ENCODE measurements at places on chromosomes 2 and 18.

DNA sequence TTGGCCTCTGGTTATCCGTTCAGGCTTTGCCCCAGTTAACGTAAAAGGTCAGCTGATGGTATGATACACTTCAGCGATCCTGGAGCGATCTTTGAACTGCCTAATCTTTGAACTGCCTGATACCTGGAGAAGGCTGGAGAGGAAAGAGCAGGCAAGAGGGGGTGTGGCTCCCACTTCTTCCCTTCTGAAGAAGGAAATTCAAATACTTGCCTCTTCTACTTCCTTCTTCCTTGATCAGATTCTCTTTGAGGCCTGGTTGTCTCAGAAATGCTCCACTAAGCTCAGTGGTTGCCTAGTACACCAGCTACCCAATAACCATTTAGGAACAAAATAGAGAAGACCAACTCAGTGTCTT lies 619 bp downstream of the GALM start:
- DNase-seq, result no peak

DNA sequence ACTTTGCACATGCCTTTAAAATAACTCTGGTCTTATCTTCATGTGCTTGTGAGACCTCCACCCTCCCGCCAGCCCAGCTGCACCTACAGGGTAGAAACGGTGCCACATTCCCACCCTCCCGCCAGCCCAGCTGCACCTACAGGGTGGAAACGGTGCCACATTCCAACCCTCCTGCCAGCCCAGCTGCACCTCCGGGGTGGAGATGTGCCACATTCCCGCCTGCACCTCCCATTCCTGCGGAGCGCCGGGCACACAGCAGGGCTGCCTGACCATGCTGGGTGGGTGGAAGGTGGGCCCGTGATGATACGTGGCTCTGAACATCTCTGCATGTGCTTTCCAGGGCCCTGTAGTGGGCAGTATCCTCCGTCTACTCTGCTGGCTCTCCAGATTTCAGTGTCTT lies 243.7 kb upstream of the PXDN start:
- DNase-seq, result no peak

- DNase-seq, result no peak
Observed at GRCh38 chr18:30271716-30272115, 770.8 kb downstream of the DSC3 start.

GRCh38 chr2:112032689-112033465 lies 22.2 kb upstream of the TMEM87B start:
- DNase-seq, result no peak

DNA sequence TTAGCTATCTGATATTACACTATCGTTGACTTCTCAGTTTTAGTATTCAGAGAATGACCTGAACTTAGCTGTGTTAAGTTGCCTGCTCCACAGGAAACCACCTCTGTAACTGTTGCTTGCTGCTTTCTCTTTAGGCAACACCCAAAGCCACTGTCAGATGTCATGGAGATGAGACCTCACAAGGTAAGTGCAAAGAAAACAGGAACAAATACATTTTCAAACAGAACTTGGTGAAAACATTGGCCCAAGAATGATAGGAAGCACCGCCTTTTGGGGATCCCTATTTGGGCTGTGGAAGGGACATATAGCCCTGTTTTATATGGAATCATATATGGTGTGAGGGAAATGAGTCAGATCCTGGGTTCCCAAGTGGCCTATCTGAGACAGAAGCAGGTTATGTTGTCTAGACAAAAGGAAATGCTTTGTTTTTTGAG lies 143.4 kb downstream of the UBE2E3 start:
- DNase-seq, result peak; percentile 88

DNA sequence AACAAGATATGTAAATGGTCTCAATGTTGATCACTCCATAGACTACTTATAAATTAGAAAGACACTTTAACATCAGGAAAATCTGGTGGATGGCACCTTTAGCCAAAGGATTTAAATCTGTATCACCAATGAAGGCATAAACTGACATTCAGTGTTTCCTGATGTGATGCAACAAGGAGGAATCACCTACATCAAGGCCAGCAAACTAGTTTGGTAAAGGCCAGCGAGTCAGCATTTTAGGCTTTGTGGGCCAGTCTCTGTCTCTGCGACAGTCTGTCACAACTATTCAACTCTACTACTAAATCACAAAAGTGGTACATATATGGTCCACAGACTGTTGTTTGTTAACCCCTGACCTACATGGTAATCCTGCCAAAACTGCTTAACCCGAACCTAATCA lies 33.3 kb downstream of the C2orf76 start:
- no peak for DNase-seq

GRCh38 chr2:193867454-193867853 lies 1672.7 kb upstream of the TMEFF2 start:
- DNase-seq, result no peak

DNA sequence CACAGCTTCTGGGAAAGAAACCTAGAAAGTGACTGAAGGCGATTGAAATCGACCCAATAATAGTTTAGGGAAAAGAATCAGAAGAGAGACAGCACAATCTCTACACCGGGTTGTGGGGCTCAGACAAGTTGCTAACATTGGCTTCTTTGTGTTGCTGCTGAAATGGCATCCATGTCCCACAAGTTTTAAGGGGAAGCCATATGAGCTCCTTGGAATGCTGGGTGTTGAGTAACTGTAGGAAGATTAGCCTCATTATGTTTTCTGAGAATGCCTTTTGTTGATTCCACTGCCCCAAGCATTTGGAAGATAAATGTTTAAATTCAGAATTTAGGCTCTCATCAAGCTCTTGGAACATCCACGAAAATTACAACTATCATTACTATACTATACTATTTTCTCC lies 73.4 kb upstream of the NEUROD1 start:
- DNase-seq, result no peak

GRCh38 chr2:15746703-15747550 lies 155.3 kb downstream of the DDX1 start:
- no peak for DNase-seq

- DNase-seq, result no peak
Observed at GRCh38 chr2:8132879-8133278, 549.0 kb upstream of the ID2 start.

GRCh38 chr2:164306872-164307271 lies 314.4 kb downstream of the GRB14 start:
- DNase-seq, result no peak

DNA sequence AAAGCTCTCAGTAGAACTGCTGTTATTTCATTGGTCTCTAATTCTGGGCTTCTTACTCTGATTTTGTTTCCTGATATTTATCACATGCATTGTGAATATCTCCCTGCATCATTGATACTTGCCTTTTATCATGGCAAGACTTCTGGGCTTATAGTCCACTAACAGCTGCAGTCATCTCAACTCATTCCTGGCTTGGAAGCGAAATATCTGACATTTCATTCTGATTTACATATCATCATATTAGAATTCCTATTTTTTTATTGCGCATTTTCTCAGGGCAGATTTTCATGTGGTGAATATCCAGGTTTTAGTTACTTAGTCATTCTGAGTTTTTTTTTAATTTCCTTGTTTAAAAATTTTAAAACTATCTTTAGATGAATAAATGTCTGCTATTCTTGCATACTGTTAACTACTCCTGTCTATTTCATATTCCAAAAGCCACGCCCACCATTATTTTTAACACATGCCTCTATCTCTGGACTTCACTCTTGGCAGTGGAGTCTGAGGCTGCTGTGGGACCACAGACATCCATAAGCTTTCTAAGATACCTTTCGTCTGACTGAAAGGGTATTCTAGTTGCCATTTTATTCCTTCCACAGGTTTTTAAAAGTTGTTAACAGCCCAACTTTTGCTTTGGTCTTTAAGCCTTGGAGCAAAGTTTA lies 164.5 kb downstream of the IRS1 start:
- no peak for DNase-seq

GRCh38 chr2:85091838-85092237 lies 41.4 kb upstream of the TCF7L1 start:
- no peak for DNase-seq

GRCh38 chr18:72197591-72197990 lies 346.6 kb downstream of the CBLN2 start:
- no peak for DNase-seq

- DNase-seq, result no peak
Observed at GRCh38 chr2:234166531-234166930, 116.0 kb downstream of the SPP2 start.

DNA sequence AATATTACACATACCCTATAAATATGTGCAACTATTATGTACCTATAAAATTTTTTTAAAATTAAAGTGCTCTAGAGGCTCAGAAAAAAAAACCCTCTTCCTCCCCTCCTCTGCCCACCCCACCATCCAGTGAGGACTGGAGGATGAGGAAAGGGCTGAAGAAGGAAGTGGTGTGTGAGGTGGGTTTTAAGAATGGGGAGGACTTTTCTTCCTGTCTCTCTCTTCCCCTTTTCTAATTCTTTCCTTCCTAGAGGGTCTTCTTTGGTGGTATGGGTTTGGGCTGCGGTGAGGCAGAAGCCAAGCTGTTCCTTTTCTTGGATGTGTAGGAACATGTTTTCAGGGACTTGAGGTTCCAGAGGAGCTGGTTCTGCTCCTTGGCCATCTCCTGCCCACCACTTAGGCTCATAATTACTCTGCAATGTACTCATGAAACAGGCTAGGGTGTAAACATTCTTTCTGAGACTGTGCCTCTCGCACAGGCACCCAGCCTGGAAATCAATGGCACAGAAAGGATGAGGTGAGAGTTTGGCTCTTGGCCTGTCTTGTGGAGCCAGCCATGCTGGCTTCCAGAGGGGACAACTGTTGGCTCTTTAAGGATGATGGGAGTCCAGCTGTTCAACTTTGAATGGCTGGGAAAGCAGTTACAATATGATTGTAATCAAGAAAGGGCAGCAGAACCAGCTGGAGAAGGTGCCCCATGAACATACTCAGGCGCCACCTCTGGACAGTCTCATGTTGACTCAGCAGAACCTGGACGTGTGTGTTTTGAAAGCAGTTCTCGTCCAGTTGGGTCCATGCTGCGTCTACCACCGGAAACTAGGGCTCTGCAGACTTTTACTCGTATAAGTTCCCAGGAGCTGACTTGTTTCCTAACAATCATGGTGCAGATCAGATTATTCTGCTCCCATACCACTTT lies 38.3 kb downstream of the IL1RL2 start:
- DNase-seq, result no peak

GRCh38 chr2:205776139-205776538 lies 93.8 kb downstream of the NRP2 start:
- DNase-seq, result no peak

DNA sequence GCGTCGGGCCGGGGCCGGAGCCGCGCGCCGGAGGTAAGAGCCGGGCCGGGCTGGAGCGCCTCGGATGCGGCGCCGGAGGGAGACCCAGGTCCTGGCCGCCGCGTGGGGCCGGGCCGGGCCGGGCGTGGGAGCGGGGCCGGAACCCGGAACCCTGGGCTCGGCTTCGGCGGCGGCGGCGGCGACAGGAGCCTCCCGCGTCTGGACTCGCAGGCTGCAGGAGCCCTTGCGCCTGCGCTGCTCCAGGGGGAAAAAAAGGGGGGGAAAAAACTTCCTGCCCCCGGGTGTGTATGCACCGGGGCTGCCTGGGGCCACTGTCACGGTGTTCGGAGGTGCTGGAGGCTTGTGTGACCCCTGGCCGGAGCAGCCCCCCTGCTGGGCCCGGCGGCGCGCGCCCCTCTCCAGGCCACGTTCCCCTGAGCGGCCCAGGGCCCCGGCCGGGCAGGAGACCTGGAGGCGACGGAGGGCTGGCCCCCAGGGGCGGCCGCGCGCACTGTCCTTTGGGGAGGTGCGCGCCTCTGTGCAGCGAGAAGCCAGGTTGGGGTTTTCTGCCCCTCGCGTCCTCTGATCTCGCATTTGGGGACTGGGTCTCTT lies 864 bp downstream of the KLHL29 start:
- no peak for DNase-seq

- no peak for DNase-seq
Observed at GRCh38 chr18:7417727-7418126, 149.4 kb upstream of the PTPRM start.

- DNase-seq, result no peak
Observed at GRCh38 chr2:132550946-132551345, 119.1 kb downstream of the LYPD1 start.

DNA sequence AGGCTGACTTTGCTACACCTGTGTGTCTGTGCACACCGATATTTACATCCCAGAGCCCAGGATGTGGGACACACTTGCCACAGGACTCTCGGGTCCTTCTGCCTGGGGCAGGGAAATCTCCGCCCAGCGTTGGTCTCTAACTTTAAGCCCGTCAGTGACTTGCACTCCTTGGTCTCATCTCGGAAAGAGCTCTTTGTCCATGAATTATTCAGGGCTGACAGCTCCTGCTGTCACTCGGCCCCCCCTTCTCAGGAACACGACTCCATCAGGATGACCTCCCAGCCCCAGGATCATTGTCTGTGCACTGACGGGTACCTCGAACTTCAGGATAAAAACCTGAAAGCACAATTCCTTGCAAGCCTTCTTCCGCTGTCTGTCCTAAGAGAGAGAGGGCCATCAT lies 26.6 kb downstream of the PLB1 start:
- no peak for DNase-seq

- DNase-seq, result no peak
Observed at GRCh38 chr2:107222466-107222865, 336.5 kb upstream of the ST6GAL2 start.

DNA sequence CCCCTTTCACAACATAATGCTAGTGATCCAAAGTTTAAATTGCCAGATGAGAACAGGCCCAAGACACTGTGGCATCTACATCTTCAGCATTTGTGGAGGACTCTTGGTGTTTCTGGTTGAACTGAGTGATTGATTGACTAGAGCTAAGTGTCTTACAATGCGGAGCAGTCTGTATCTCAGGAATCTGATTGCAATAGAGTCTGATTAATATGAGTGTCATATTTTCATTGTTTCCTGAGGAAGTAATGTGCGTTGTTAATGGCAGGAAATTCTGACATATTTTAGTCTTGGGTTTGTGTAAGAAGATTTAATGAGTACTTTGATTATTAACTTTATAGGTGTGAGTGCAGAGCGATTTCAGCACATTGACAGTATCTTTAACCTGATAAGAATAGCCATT lies 82.0 kb upstream of the PROKR1 start:
- no peak for DNase-seq

GRCh38 chr2:223199531-223200515 lies 147.8 kb downstream of the KCNE4 start:
- DNase-seq, result no peak

- no peak for DNase-seq
Observed at GRCh38 chr2:194452504-194452903, 1204.5 kb upstream of the SLC39A10 start.

GRCh38 chr2:69450735-69451416 lies 13.6 kb upstream of the NFU1 start:
- DNase-seq, result no peak

DNA sequence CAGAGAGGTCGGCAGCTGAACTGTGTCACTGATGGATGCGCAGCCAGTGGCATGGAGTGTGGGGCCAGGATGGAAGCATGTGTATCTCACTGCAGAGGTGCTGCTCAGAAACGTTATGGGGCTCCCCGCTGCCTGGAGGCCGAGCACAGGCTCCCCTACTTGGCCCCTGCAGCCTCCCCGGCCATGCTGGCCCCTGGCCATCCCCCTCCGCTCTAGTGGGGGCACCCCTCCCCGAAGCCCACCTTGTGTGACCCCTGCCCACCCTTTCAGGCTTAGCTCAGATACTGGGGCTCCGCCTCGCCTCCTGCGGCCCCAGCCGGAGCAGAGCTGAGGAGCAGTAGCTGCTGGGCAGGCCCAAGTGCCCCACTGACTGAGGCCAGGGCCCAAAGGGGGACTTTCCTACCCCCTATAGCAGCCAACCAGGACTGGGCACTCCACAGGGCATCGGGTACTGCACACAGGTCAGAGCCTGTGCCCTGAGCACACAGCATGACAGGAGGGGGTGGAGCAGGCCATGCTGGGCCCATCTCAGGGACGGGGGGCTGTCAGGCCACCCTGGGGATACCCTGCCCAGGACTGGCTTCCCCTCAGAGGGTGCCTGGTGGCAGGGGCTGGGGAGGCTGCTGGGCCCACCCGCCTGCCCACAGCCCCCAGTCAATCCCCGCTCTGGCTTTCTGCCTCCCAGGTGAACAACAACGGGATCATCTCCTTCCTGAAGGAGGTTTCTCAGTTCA lies 31.3 kb downstream of the SNED1 start:
- no peak for DNase-seq

Data from CD4-positive, alpha-beta T cell treated with Interleukin-15 for 1 hour (primary cell).